NAMALWA (cell line): ENCODE measurements at places on chromosomes 4 and X.

DNA sequence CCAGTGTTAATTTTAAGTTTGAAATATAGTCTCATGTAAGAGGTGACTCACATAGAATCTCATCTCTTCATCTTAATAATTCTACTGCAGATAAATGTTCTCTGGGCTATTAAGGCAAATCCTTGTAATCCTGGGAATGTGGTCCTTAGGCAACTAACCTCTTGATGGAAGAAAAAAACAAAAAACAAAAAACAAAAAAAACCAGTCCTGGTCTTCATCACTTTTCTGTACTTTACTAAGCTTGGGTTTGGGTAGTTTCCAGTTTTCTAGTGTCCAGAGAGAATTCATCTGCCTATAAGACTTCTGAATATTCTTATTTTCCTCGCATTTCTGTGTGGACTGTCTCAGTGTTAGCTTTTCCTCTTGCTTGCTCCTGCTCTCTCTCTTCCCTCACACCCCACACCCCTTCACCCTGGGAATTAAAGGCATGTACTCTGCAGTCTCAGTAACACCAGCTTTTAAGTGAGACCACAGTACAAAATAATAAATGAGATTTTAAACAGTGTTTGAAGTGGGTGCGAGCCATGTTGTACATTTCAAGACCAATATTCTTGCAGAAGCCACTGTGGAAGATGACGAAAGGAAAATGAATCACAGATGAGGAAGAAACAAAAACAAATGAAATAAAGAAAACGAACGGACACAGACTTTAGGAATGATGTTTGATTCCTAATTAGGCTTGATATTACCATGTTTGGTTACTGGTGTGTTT lies 51.7 kb downstream of the HAND2 start:
- DNase-seq: no peak

- no peak for DNase-seq
These were observed 23.7 kb downstream of the PLP1 start for GRCh38 chrX:103800318-103800717.

DNA sequence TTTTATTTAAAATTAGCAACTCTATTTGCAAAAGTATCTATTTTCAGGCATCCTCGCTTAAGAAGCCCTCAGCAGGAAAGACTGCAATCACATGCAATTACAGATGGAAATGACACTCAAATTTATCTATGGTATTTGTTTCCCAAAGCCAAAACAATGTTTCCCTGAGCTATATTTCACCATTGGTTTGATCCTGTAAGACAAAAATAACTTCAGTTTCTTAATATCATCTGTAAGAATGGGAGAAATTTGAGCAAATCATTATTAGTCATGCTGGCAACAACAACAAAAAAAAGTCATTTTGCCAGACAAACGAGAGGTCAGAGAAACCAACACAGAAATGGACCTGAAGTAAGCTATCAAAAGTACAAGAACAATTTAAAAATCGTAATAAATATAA lies 204.1 kb downstream of the NR3C2 start:
- DNase-seq: no peak

DNA sequence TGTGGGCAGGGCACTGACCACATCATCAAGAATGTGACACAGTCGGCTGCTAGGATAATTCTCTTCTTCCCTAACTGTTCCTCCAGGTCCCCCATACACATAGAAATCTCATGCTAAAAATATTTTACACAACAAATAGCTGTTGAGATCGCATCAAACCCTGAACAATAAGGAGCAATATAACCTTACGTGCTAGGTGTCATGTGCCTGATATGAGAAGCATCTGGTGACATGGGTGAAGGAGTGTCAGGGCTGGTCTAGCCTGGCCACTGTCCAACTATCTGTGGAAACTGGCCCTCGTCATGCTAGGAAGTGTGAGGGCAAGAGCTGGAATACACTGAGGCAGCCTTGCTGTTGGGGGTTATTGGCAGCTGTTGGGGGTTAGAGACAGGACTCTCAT lies 167.3 kb upstream of the PGRMC2 start:
- DNase-seq: no peak

DNA sequence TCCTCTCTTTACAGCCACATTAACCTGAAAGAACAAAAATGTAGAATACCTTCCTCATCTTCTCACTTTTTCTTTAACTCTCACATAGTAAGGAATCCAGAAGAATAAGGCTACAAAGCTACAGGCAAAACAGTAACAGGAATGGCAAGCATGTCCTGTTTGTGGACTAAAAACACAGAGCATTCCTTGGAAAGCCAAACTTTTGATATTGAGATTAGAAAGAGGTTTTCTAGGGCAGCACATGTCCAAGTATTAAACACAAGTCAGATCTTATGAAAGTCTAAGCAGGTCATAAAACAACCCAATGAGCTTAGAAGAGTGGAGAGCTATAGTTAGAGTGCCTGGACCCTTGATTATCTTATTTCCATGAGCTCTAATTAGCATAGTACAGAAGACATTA lies 58.2 kb upstream of the FAM9C start:
- no peak for DNase-seq

DNA sequence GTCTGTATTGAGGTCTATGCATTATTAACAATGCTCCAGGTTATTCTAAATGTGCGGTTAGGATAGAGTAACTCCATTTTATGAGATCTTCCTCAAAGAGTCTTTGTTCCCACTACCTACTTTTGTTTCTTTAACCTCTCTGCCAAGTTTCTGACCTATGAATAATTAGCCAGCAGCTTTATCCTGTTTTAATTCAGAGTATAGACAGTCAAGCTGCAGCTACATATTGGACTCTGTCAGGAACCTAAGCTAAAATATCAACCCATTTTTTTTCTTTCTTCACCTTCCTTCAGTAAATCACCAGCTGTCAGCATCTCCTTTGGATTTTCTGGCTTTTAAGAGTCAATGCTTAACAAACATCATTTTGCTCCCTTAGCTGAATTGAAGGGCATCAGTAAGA lies 72.3 kb downstream of the TMEM47 start:
- DNase-seq: no peak

GRCh38 chrX:2495595-2495994 lies 5.2 kb downstream of the DHRSX start:
- no peak for DNase-seq

GRCh38 chr4:148495463-148495862 lies 53.2 kb upstream of the NR3C2 start:
- DNase-seq: no peak
